ENCODE measurements at places on chromosomes 5 and 9.
A peak's percentile ranks its signal among the peaks of the same experiment; 100 is the strongest.

GRCh38 chr9:90874194-90874593, 72.6 kb downstream of the SYK start:
- DNase-seq: no peak

GRCh38 chr5:136191304-136192014, 1.5 kb downstream of the SMIM32 start:
- no peak for DNase-seq

DNA sequence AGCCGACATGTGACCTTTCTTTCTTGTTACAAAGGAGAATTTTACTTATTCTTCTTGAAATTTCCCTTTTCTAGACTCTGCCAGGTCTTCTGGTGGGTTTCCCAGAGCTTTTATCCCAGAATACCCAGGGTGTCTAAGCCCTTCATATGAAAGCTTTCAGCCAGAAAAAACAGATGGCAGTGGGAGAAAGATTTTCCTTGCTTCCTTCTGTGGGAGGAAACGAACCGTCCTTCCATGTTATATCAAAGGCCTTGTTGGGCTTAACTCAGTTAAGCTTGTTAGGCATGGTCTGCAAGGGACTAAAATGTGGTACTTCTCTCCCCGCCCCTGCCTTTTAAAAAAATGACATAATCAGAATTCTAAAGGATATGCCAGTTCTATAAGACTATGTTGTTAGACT, 47.5 kb downstream of the SPATA31D1 start:
- no peak for DNase-seq

- no peak for DNase-seq
These were observed 181.6 kb upstream of the FST start for GRCh38 chr5:53298841-53299240.

DNA sequence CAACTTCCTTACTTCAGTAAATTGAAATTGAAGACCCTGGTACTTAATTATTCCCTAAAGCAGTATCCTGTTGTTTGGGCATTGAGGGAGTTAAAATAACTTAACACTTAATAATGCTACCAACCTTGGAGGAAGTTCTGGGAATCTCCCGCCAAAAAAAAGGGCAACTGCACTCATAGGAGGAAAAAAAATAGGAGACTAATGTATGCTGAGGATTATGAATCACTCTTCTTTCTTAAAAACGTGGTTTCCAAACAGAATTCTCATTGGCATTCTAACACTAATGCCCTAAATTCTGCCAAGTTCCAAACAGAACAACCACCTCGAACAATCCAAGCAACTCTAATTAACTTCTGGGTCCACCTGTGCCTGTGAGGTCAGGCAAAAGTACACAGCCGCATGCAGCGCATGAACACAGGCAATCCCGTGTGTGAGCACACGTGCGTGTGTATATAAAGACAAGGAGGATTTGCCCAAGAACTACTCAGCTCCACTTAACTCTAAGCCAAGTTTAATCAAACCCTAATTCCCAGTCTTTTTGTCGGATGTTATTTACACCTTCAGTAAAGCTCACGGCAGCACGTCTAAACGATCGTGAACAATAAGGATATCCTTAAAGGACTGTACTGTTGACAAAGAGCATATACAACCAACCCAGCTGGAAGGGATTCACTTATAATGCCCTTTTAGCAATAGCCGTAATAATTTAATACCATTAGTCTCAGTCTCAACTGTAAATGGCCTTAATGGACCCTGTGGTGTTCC, 78.4 kb downstream of the EBF1 start:
- no peak for DNase-seq

GRCh38 chr5:104186100-104186499, 623.5 kb upstream of the NUDT12 start:
- no peak for DNase-seq

- DNase-seq: no peak
These were observed 45.3 kb downstream of the COL5A1 start for GRCh38 chr9:134686896-134687295.

DNA sequence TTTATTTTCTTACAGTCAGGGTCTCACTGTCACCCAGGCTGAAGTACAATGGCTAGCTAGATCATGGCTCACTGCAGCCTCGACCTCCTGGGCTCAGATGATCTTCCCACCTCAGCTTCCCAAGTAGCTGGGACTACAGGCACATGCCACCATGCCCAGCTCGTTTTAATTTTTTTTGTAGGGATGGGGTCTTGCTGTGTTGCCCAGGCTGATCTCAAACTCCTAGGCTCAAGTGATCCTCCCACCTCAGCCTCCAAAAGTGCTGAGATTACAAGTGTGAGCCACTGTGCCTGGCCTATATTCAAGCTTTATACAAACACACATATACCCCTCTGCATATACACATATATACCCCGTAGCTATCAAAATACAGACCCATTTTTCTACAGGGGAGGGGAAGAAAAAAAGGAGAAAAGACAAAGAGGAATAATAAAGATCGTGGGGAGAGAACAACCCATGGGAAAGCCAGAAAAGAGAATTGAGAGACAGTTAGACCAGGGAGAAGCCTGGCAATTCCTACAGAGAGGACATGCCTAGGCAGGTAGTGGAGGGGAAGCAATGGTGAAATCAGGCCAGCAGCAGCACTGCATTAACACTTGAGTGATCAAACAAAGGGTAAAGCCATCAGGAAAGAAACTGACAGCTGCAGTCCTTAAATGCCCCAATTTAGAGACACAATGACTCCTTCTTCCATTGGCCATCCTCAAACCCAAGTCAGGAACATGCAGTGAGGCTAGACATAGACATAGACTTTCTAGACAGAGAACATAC, 102.7 kb downstream of the EFNA5 start:
- no peak for DNase-seq

GRCh38 chr9:130629443-130630070, 34.8 kb upstream of the PRDM12 start:
- DNase-seq: no peak

GRCh38 chr5:37891832-37892231, 52.0 kb upstream of the GDNF start:
- no peak for DNase-seq

DNA sequence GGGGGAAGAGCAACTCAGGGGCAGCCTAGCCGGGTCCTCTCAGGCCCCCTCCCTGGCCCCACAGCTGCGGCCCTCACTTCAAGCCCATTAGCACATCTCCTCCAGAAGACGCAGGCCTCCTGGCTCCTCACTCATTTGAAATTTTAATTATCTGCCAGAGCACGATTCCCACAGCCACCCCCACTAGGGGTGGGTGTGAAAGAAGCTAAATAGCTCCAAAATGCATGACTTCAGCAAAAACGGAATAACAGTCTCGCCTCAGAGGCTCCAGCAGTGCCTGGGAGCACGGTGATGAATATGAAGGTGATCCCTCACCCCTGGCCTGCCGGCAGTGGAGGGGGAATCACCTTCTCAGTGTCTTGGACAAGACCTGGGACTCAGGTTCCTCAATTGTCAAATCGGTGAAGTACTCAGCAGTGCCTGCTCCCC, 61.1 kb upstream of the HRH2 start:
- DNase-seq: no peak

GRCh38 chr9:16429671-16430070, 440.8 kb downstream of the BNC2 start:
- no peak for DNase-seq

DNA sequence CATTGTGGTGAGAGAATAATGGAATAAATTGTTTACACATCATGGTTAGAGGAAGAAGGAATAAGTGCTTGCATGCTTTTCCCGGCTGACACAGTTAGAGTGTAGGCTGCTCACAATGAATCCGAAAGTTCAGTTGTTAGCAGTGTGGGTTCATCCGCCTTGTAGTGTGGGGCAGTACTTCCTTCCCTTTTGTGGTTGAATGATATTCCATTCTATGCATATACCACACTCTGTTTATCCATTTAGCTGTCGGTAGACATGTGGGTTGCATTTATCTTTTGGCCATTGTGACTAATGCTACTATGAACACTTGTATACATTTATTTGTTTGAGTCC, 84.0 kb downstream of the COL5A1 start:
- DNase-seq: no peak

DNA sequence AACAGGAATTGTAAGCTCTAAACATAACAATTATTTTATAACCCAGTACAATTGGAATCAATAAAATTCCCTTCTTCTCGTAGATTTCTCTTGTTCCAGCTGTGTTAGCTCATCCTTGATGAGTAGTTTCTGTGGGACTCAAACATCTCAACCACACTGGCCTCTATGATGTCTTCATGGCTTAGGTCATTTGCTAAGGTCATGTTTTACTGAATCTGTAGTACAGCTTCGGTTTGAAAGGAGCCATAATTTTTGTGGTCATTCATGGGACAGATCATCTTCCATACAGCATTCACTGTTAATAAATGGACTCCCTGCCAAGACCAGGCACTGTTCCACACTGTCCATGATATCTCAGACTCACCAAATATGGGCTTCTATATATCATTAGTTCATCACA, 369.0 kb upstream of the RFX3 start:
- DNase-seq: no peak

GRCh38 chr5:591746-592145, 20.4 kb upstream of the CEP72 start:
- no peak for DNase-seq

DNA sequence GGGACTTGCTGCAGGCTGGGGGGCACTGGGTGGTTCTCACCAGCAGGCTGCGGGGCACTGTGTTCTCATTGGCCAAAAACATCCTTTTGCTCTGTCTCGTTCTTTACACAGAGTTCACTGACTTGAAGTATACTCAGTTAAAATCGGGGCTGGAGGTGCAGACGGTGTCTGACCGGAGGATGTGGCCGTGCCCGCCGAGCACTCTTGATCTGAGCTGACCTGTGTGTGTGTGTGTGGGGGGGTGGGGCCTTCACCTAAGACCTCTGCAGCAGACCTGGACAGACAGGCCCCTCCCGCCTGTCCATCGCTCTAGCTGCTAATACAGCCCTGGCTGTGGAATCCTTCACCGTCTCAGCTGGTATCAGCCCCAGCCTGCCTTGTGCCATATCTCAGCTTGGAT, 7.1 kb downstream of the TOR1B start:
- DNase-seq: no peak

- DNase-seq: no peak
These were observed 5.5 kb downstream of the CNOT6 start for GRCh38 chr5:180499684-180500083.

DNA sequence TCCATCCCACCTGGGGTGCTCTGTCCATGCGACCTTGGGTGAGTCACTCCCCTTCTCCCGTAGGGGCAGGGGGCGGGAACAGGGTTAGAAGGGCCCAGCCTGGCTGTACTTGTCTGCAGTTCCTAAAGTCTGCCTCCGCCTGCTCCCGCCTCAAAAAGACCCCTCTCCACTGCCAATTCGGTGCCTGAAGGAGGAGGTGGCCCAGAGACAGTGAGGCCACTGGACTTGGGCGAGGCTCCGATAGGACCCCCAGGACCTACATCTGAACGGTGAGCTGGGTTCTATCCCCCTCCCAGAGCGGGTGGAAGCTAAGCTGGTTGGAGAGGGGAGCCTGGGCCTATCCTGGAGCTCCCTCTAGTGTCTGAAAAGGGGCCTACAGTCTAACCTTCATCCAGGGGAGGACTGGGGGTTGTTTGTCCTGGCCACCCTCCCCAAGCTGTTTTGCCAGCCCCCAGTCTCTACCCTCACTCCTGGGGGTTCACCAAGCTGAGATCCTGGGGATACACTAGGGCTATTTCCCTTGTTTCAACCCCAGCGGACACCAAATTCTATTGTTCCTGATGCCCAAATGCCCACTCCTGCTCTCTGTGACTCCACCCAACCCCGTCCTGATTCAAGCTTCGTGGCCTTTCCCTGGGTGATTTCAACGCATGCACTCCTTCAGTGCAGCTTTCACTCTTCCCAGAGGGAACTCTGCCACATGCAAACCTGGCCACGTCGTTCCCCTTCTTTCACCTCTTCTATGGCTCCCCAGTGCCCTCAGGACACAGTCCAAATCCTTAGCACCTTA, 6.1 kb upstream of the CRB2 start:
- DNase-seq: peak; percentile 43

DNA sequence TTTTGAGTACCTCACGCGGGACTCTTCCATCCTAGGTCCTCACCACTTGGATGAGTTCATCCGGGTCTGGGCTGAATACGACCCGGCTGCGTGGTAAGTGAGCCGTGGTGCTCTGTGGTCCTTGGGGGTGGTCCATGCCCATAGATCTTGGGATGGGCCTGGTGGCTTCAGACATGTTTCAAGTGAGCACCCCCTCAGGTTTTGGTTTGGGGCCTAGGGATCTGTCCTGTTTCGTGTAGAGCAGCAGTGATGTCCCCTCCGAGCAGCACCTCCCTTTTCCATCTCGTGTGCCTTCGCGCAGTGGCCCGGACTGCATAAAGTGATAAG, 218.9 kb downstream of the CACNA1B start:
- no peak for DNase-seq

- no peak for DNase-seq
These were observed 233.2 kb upstream of the RFX3 start for GRCh38 chr9:3758816-3759576.

- DNase-seq: no peak
These were observed 58.3 kb downstream of the MVB12B start for GRCh38 chr9:126384926-126385325.

DNA sequence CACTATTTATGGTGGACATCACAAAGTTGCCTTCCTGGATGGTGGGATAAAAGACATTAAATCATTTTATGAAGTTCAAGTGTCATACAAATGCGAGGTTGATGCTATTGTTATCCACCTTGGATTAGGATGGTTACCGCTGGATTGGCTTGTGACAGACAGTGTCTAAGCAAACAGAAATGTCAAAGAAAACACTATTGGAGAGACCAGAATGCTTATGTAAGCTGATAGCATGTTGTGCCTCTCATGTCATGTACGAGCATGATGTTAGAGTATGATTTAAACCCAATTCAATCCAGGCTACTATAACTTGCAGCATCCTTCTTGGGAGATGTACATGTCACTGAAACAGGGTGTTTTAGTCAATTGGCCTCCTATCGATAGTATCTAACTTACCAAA, 178.8 kb upstream of the C9orf72 start:
- no peak for DNase-seq

GRCh38 chr5:10172247-10172646, 77.4 kb downstream of the ATPSCKMT start:
- no peak for DNase-seq

- no peak for DNase-seq
These were observed 591.8 kb upstream of the CLINT1 start for GRCh38 chr5:158450751-158451171.

DNA sequence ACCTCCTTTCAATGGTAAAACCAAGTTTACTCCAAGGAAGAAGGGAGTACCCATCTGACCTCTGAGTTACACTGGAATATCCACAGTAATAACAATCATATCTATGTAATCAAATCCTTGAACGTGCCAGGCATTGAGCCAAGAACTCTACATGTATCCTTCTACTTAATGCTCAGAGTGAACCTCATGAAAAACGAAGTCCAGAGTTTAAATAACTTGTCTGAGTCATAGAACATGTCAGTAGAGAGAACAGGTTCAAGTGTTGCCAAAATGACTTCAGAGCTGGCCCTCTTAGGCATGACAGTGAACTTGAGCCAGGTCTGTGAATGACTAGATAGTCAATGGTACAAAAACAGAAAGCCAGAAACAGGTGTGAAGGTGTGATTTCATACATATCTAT, 164.1 kb upstream of the ZNF618 start:
- DNase-seq: no peak

GRCh38 chr5:88833371-88834130, 49.4 kb downstream of the MEF2C start:
- no peak for DNase-seq

- DNase-seq: no peak
These were observed 26.5 kb downstream of the AFAP1L1 start for GRCh38 chr5:149298163-149298562.
